ENCODE measurements at places on chromosomes 1 and 21. TPM values are rescaled to one million over a fixed set of nuclear protein-coding genes. Genes with fewer than 3 reads are reported as not detected.

Gene BRINP3
- not detected for total RNA-seq

Gene EDN2
- not detected for total RNA-seq

Gene SH2D1B
- not detected for total RNA-seq

Gene TNFSF4
- total RNA-seq, result 10.0 TPM

Gene SLC45A1
- total RNA-seq, result 1.8 TPM

Gene CFAP45
- 0.13 TPM for total RNA-seq

Gene ARHGAP30
- not detected for total RNA-seq

Gene TMEM81
- 2.3 TPM for total RNA-seq

Gene AMY1C
- total RNA-seq, result not detected

Gene SFN
- 0.16 TPM for total RNA-seq

Gene ANGPTL3
- total RNA-seq, result not detected

Gene CAMK1G
- total RNA-seq, result not detected

Gene LCE6A
- not detected for total RNA-seq

Gene DPH5
- total RNA-seq, result 16.0 TPM

Gene PDZK1
- 0.31 TPM for total RNA-seq

Gene TEX38
- total RNA-seq, result not detected

Gene WARS2
- total RNA-seq, result 10.0 TPM

Gene ZRANB2
- 16.0 TPM for total RNA-seq

Gene ADAMTS1
- total RNA-seq, result 20.7 TPM

Gene RGS13
- not detected for total RNA-seq

Gene KISS1
- 2.1 TPM for total RNA-seq

Gene SPRR4
- total RNA-seq, result not detected

Gene FCGR3B
- total RNA-seq, result not detected

Gene FAM110D
- 7.9 TPM for total RNA-seq

Gene APOBEC4
- not detected for total RNA-seq

Gene CLDN14
- total RNA-seq, result 1.0 TPM

Gene LCE1E
- total RNA-seq, result not detected

Gene BARHL2
- under 0.01 TPM for total RNA-seq

Gene VWA1
- total RNA-seq, result 34.7 TPM

Gene PTPRF
- total RNA-seq, result 785 TPM

Gene ZNF695
- 3.3 TPM for total RNA-seq

Gene NTRK1
- total RNA-seq, result not detected

Gene PLA2G2E
- not detected for total RNA-seq

Gene KRTAP25-1
- not detected for total RNA-seq

Gene CYP4A22
- not detected for total RNA-seq

Gene FCRLB
- total RNA-seq, result 0.97 TPM

Gene MPZL1
- 121 TPM for total RNA-seq

Gene PI4KB
- 54.2 TPM for total RNA-seq

Gene KRTAP11-1
- total RNA-seq, result not detected

Gene THEM5
- not detected for total RNA-seq

Gene URB1
- 36.3 TPM for total RNA-seq
